PC-3 (cell line): ENCODE measurements at places on chromosomes 2 and 18. TPM values are rescaled to one million over a fixed set of nuclear protein-coding genes. Genes with fewer than 3 reads are reported as not detected.

DNA sequence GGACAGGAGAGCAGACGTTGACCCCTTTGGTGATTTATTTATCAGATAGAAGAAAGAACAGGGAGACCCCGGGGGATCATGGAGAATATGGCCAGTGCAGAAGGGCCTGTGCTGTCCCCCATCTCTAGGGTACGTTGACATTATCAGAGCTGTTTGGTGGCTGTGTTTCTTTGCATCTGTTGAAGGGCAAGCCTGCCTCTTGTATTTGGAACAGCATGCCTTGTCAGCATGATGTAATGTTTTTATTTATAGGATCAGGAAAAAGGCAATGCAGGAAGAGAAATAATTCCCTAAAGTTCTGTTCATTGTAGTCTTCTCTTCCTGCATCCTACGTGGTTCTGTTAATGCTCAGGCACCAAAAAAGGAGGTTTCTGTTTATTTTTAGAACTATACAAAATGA, 49.8 kb upstream of the CABYR start:
- no peaks in the 10 kb centered on the region for H3K27me3 ChIP-seq
- no peak overlapping the region for H3K4me3 ChIP-seq

DNA sequence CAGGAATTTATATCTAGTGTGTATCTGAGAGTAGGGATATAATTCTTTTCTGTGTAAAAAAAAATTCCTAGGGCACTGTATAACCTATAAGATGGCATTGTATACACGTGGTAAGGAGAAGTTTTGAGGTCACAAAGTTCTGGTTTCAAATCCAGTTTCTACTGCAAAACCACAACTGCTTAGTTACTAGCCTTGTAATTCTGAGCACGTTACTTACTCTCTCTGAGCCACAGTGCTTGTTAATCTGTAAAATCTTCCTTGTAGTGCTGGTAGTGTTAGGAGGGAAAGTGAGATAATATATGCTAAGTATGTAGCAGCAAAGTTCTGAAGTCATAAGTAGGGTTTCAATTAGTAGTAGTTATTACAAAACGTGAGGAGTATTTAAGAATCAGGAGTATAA, 175.4 kb downstream of the SATB2 start:
- no peak for DNase-seq
- no peaks in the 10 kb centered on the region for H3K36me3 ChIP-seq
- H3K27me3 ChIP-seq: no peaks in the 10 kb centered on the region

GRCh38 chr2:160223560-160223959, 23.5 kb upstream of the ITGB6 start:
- no peak for DNase-seq
- H3K27me3 ChIP-seq: no peaks in the 10 kb centered on the region
- H3K4me3 ChIP-seq: peak overlapping the region; percentile 28; the same call in 1 of the 2 replicates
- no peaks in the 10 kb centered on the region for H3K36me3 ChIP-seq
- H3K4me1 ChIP-seq: peaks cover 89% of the 10 kb centered on the region
- H3K27ac ChIP-seq: peak overlapping the region; percentile 87

DNA sequence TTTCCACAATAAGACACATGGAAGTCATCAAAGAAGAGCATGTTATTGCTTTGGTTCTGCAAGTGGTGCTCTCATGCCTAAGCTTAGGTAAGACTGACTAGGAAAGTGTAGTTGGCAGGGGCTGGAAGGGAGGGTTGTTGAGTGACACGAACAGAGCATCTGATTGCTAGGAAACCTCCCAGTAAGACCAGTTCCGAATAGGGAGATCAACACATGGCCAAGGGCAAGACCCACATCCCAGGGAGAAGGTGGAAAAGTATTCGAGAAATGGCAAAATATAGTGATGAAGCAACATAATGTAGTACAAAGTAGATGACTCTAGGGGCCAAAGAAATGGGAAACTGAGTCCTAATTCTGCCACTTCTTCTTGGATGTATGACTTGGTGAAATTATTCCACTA, 33.8 kb upstream of the FMNL2 start:
- H3K27ac ChIP-seq: no peak overlapping the region
- 0 out of 2 replicates have a peak, but pooled peaks cover 4% of the 10 kb centered on the region for H3K4me1 ChIP-seq
- no peaks in the 10 kb centered on the region for H3K36me3 ChIP-seq
- H3K27me3 ChIP-seq: no peaks in the 10 kb centered on the region
- no peak overlapping the region for H3K4me3 ChIP-seq

DNA sequence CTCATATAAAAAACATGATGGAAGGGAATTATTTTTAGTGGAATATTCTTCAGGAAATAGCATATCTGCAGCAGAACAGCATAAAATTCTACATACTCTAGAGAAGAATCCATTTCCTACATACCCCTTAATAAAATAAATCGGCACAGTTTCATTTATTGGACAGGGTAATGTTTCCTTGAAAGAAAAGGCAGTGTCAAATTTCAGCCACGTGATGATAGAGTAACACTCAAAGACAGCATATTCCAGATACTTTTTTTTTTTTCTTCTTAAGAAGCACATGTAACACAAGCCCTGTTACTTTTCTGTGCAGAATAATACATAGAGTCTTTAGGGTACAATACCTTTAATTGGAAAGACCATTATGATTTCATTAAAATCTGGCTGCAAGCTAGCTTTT, 204.4 kb downstream of the SRBD1 start:
- no peaks in the 10 kb centered on the region for H3K4me1 ChIP-seq
- no peaks in the 10 kb centered on the region for H3K27me3 ChIP-seq

GRCh38 chr2:218679119-218679518, 7.2 kb downstream of the STK36 start:
- no peak overlapping the region for H3K4me3 ChIP-seq
- H3K27me3 ChIP-seq: no peaks in the 10 kb centered on the region
- peaks cover 10% of the 10 kb centered on the region for H3K4me1 ChIP-seq
- H3K27ac ChIP-seq: no peak overlapping the region
- DNase-seq: peak; percentile 46
- H3K36me3 ChIP-seq: peaks cover 8% of the 10 kb centered on the region; the same call in 1 of the 2 replicates

- H3K4me3 ChIP-seq: no peak overlapping the region
- H3K27ac ChIP-seq: no peak overlapping the region
- no peak for DNase-seq
- H3K36me3 ChIP-seq: no peaks in the 10 kb centered on the region
Measured at GRCh38 chr2:182281276-182281675, 145.6 kb downstream of the PDE1A start.

GRCh38 chr2:105297216-105297615, 32.3 kb downstream of the TGFBRAP1 start:
- H3K4me3 ChIP-seq: no peak overlapping the region
- H3K36me3 ChIP-seq: peaks cover 16% of the 10 kb centered on the region; the same call in 1 of the 2 replicates
- DNase-seq: no peak
- H3K27ac ChIP-seq: no peak overlapping the region
- H3K27me3 ChIP-seq: no peaks in the 10 kb centered on the region

DNA sequence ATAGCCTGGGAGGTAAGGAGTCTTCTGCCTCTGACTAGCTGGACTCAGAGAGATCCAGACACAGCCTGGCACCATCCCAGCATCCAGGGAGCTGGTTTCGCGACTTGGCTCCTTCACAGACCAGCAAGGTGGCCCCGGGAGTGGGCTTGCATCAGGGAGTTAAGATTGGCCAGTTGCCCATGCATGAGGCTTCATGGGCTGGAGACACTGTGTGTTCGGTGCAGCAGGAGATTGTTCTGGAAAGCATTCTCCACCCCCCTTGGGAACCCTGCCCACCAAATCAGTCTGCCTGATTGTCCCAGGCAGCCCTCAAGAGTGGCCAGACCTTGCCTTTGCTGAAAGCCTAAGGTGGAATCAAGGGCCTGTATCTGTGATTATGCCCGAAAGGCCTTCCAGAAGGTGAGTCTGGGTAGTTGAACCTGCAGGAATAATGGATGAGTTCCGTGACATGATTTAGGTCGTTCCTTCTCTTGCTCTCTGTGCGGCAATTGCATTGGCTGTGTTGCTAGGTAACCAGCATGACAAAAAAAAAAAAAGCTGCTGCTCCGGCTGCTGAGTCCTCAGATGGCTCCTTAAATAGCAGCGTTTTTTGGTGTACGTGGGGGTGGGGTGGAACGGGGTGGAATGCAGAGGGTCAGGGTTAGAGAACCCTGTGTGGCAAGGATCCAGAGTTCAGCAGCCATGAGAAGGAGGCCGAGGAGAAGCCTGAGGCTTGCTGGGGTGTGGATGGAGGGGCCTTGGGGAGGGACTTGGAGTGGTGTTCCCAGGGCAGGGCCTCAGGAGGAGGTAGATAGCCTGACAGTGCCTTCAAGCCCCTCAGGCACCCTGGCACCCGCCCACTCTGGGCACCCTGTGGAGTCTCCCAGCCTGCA, 93.0 kb upstream of the MCFD2 start:
- H3K36me3 ChIP-seq: no peaks in the 10 kb centered on the region
- H3K27me3 ChIP-seq: no peaks in the 10 kb centered on the region
- H3K4me3 ChIP-seq: no peak overlapping the region
- peaks cover 13% of the 10 kb centered on the region for H3K4me1 ChIP-seq
- DNase-seq: no peak

GRCh38 chr2:32715981-32716380, 88.1 kb downstream of the TTC27 start:
- no peaks in the 10 kb centered on the region for H3K27me3 ChIP-seq
- DNase-seq: no peak
- peaks cover 12% of the 10 kb centered on the region for H3K4me1 ChIP-seq
- no peak overlapping the region for H3K4me3 ChIP-seq

GRCh38 chr2:190501702-190502407, 32.7 kb downstream of the NEMP2 start:
- H3K27ac ChIP-seq: no peak overlapping the region
- peaks cover 15% of the 10 kb centered on the region for H3K4me1 ChIP-seq
- H3K4me3 ChIP-seq: no peak overlapping the region
- DNase-seq: no peak
- no peaks in the 10 kb centered on the region; the same call in none of the 2 replicates for H3K36me3 ChIP-seq

The GNAL gene
- total RNA-seq: 0.15 and 0.23 TPM in 2 replicates

The PDE1A gene
- total RNA-seq: not detected in 2 replicates

The ASXL3 gene
- not detected in 2 replicates for total RNA-seq

The ALPI gene
- total RNA-seq: not detected in 2 replicates

The LRRC30 gene
- total RNA-seq: not detected in 2 replicates

The EPG5 gene
- total RNA-seq: 7.1 and 16.2 TPM in 2 replicates
